Heart left ventricle (tissue), 16 donors: ENCODE measurements at places on chromosomes 3 and 15. TPM values are rescaled to one million over a fixed set of nuclear protein-coding genes. Genes with fewer than 3 reads are reported as not detected.

DNA sequence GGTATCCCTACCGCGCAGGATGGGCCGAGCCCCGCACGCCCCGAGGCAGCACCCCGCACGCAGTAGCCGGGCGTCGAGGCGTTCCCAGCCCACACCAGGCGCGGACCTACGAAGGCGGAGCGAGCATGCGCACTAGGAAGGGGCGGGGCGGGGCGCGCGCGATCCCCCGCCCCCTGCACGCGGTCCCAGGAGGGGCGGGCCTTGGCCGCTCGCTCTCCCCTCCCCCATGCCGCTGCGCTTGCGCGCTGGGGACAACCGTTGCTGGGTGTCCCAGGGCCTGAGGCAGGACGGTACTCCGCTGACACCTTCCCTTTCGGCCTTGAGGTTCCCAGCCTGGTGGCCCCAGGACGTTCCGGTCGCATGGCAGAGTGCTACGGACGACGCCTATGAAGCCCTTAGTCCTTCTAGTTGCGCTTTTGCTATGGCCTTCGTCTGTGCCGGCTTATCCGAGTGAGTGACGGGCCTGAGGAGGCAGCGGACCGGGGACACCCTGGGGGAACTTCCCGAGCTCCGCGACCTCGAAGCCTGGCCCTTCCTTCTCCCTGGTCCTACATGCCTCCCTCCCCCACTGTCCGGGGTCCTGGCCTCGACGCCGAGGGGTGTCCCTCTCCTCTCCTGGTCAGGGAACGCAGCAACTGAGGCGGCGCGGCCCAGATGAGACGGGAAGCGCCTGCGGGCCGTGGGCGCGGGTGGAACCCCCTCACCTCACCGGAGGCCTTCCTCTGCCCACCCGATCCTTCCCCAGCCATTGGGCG, at the start of gene SPESP1:
SPESP1 (plus strand) TSS at position 258 of the 755 bp plus-strand sequence; CDS start at position 387, 129 bp downstream.
- no peak within 1 kb of the TSS for H3K27ac ChIP-seq
- peak within 1 kb of the TSS; percentile 48 for H3K4me3 ChIP-seq
- no peaks in the 10 kb centered on the region for H3K36me3 ChIP-seq
- H3K27me3 ChIP-seq: peaks cover 5% of the 10 kb centered on the region

DNA sequence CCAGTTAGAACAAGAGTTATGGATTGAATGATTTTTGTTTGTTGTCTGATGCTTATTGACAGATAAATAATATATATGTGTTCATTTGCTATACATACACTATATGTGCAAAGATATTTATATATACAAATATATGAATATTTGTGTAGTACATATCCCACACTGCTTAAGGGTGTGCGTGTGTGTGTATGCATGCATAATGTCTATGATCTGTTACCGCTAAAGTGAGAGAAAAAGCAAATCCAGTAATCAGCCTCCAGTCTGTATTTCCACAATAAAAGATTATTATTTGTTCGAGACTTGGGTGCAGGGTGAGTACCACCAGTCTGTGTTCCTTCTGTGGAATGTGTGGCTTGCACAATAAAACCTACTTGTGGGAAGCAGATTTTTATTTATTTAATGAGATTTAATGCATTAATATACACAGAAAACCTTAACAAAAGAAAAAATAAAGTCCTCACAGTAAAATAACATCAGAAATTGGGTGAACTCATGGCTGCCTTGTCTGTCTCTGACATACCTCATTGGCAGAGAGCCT, 366.0 kb upstream of the TBL1XR1 start:
- H3K27ac ChIP-seq: no peak overlapping the region
- H3K4me3 ChIP-seq: no peak overlapping the region
- H3K36me3 ChIP-seq: no peaks in the 10 kb centered on the region
- no peaks in the 10 kb centered on the region for H3K27me3 ChIP-seq
- no peaks in the 10 kb centered on the region for H3K4me1 ChIP-seq

- no peak for DNase-seq
- H3K27ac ChIP-seq: no peak overlapping the region
- H3K36me3 ChIP-seq: no peaks in the 10 kb centered on the region
- no peak overlapping the region for H3K4me3 ChIP-seq
- H3K27me3 ChIP-seq: no peaks in the 10 kb centered on the region
Measured at GRCh38 chr3:89278302-89279025, 171.0 kb downstream of the EPHA3 start.

Gene LOXL1
- total RNA-seq: 21.9 TPM

Gene MEX3B
- total RNA-seq: 2.9 TPM

Gene PLSCR5
- total RNA-seq: not detected

Gene ARL14
- not detected for total RNA-seq
